Coronary artery (tissue), 2 donors: ENCODE measurements at places on chromosomes 11 and 22.
A peak's percentile ranks its signal among the peaks of the same experiment; 100 is the strongest.

- no peak for DNase-seq
Measured at GRCh38 chr11:8168485-8169257, at the start of gene RIC3. Gene RIC3, minus strand, starts transcription at chr11:8169025. Its CDS starts 36 bp downstream, at chr11:8168989.

- DNase-seq = no peak
Measured at GRCh38 chr11:94557421-94557820, 9.7 kb upstream of the PIWIL4 start.

GRCh38 chr11:125330462-125331325 is 165.4 kb downstream of the FEZ1 start:
- peak; percentile 50 for DNase-seq

- DNase-seq = no peak
Measured at GRCh38 chr11:66708701-66709100, 20.3 kb downstream of the SPTBN2 start.

DNA sequence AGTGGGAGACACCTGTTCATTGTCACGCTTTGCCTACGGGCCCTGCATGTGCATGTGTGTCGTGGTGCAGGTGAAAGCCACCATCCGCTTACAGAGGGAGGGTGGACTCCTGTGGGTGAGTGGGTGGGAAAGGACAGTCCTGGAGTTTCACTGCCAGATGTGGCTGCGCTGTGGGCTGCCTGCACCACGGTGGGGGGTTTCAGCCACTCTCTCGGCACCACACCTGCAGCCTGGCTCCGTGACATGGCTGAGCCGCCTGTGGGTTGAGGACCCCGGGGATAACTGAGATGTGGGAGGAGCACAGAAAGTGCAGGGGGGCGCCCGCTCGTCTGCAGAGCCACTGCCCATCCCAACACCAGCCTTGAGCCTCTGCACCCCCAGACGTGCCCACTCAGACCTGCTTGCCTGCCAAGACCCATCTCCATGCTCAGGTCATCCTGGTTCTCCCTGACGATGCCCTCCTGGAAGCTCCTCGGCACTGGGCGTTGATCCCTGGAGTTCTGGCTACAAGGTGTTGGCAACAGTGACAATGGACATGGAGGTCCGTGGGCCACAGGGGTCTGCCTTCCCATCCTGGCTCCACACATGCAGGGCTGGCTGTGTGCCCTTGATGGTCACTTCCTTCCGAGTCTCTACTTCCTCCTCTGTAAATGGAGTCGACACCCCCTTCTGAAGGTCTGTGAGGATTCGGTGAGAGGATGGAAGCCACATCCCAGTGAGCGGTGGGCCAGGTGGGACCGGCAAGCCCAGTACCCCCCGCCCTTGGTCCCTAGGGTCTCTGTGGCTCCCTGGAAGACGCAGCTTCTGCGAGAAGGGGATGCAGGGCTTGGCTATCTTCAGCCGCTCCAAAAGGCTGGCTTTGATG is 1007.0 kb downstream of the BRD1 start:
- DNase-seq = peak; percentile 64

GRCh38 chr22:25483931-25484330 is 80.5 kb upstream of the GRK3 start:
- no peak for DNase-seq

DNA sequence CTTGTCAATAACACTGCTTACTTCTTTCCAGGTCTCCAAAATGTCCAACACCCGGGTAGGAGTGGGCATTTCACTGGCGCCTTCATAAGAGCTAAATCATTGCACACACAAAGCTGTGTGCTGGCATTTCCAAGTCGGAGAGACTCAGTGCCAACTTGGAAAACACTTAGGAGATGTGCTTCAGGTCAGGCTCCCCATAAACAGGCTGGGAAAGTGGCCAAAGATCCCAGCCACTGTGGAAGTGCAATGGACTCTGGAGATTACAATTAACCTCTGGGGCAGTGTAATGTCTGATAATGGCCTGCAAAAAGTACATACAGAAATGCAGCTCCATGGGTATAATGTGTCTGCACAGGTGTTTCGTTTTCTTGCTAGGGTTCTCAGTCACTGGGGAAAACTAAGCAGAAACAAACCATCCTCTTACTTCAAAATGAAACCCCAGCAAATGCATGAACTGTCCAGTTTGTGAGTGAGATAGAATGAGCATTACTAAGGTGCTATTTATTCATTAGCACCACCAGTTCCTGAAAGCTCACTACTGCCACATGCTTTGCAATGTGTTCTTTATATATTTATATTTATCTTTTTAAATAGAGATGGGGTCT is 79.0 kb downstream of the ABTB2 start:
- no peak for DNase-seq

DNA sequence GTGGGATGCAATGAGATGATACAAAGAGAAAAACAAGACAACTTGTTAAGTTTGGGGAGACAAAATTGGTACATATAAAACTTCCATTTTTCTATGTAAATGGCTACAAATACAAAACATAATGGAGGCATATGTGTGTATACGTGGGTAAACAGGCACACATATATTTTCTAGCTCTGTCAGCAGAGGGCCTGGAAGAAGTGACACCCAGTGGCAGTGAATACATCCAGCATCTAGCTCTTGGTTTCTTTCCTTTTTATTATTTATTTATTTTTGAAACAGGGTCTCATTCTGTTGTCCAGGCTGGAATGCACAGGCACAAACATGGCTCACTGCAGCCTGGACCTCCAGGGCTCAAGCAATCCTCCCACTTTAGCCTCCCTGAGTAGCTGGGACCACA is 5.0 kb upstream of the RASL10A start:
- no peak for DNase-seq

DNA sequence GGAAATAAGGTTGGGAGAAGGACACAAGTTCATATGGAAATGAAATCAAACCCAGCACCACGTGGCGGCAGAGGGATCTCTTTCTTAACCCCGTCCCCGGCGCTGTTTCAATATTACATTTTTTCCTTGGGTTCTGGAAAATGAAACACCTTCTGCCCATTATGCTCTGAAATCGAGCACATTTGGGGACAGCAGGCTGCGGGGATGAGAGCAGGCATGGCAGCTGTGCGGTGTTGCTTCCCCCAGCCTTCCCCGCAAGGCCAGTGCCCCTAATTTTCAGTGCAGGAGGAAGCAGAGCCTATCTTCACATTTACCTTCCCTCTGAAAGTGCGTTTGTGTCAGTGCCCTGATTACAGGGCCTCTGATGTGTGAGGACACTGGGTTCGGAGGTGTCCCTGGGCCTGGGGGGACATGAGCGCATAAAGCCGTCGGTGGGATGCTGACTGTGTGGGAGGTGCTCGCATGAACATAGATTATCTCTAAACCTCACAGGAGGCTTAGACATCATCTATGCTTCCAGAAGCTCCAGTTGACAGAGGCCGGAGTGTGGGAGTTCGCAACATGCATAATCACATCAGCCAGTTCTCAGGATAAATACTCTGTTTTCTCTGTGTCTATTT is 921.3 kb downstream of the BRD1 start:
- DNase-seq = peak; percentile 40

- no peak for DNase-seq
Measured at GRCh38 chr11:86617502-86617901, 54.9 kb downstream of the ME3 start.

DNA sequence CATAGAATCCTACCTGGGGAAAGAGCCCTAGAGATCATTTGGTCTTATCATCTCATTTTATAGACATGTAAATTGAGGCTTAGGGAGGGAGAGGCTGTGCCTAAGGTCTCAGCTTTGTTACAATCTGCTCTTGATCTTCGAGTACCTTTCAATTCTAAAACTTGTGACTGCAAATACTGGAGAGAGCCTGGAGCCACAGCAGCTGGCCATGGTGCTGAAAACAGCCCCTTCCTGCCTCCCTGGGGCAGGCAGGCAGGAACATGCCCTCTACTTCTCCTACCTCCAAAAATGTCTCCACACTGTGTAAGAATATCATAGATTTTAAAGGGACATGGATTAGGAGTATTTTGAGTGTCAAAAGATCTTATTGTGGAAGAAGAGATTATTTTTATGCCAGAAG is 52.2 kb downstream of the C22orf42 start:
- no peak for DNase-seq

GRCh38 chr22:30890686-30891442 is 77.7 kb downstream of the MORC2 start:
- peak; percentile 69 for DNase-seq

- no peak for DNase-seq
Measured at GRCh38 chr11:128928400-128928799, 14.3 kb downstream of the TP53AIP1 start.

DNA sequence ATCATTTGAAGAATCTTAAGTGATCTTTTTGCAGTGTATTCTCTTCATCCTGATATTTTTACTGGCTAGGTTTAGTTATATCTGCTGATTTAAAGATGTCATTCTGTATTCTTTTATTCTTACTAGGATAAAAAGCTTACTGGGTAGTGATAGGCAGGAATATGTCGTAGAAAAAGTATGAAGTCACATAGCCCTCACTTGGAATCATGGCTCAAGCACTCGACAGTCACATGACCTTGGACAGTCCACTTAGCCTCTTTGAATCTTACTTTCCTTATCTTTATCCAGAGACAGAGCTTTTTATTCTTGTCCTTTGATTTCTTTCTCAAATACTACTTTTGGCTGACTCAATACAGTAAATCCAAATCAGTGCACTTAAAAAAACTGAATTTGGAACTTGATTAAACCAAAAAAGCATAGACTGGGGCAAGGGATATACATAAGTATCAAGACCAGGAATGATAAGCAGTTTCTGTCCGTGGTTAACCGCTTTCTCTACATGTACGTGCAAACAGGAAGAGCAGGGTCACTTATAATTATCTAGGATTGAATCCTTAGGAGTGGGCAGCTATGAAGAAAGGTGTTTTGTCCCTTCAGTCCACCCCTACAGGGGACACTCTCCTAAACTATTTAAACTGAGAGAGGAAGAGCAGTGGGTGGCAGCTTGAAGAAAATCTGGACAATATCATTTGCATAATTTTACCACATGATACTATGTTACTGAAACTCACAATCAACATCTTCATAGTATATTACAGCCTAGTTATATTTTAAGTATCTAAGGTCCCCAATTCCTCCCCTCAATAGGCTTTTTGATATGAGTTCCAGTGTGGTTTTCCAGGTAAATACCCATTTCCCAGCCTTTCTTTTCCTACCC is 8.0 kb downstream of the MMP7 start:
- DNase-seq = no peak

DNA sequence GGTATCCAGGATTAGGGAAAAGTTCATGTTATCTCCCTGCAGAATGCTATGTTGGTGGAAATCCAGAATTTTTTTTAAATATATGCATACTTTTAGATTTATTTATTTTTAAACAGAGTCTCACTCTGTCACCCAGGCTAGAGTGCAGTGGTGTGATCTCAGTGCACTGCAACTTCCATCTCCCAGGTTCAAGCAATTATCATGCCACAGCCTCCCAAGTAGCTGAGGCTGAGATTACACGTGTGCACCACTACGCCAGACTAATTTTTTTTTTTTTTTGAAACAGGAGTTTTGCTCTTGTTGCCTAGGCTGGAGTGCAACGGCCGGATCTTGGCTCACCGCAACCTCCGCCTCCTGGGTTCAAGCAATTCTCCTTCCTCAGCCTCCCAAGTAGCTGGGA is 2.6 kb downstream of the PACSIN2 start:
- no peak for DNase-seq

DNA sequence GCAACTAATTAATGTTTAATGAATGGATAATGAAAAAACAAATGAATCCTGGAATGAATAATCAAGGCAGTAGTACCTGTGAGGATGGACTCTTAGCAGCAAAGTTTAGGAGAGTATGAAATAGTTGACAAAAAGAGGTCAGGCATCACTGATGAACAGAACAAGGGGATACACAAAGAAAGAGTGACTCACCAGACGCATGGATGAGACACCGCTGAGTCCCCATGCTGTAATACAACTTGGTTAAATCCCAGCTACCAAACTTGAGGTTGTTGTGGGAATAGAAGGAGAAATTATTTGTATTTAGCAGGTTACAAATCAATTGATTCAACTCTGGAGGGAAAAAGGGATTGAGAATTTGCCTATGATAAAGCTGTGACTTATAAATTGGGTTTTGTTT is 976.9 kb upstream of the TENM4 start:
- no peak for DNase-seq

DNA sequence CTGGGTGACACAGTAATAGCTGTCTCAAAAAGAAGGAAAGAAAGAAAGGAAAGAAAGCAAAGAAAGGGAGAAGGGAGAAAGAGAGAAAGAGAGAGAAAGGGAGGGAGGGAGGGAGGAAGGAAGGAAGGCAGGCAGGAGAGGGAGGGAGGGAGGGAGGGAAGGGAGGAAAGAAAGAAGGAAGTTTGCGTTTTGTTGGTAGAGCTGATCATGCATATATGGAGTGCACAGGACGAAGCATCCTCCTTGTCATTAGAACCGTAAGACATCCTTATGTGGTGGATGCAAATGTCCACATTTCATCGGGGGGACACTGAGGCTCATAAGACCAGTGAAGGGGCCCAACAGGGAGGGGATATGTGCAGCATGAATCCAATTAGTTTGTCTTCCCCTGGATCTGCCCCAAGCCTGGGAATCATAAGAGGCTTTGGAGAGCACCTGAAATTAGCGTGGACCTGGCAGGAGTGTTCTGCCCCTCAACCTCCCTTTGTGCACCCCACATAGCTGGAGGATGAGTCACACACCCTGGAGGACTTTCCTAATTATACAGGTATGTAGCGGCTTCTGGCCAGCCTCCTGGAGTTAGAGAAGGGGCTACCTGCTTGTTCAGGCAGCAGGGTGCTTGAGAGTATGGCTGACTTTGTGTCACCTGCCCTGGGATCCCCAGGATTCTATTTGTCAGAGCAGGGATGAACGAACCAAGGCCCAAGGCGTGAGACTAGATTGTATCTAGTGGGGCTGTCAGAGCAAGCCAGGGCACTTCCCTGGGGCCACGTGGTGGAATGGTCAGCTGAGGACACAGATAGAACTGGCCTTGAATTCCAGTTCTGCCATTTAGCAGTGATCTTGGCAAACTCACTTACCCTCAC is 119.7 kb upstream of the CD82 start:
- peak; percentile 54 for DNase-seq

GRCh38 chr11:33296695-33297094 is 39.5 kb downstream of the HIPK3 start:
- DNase-seq = no peak

GRCh38 chr11:40370821-40371616 is 1088.4 kb downstream of the LRRC4C start:
- no peak for DNase-seq

GRCh38 chr11:87298155-87298554 is 260.4 kb downstream of the TMEM135 start:
- no peak for DNase-seq

- DNase-seq = no peak
Measured at GRCh38 chr11:130328420-130328819, 13.7 kb upstream of the ZBTB44 start.

DNA sequence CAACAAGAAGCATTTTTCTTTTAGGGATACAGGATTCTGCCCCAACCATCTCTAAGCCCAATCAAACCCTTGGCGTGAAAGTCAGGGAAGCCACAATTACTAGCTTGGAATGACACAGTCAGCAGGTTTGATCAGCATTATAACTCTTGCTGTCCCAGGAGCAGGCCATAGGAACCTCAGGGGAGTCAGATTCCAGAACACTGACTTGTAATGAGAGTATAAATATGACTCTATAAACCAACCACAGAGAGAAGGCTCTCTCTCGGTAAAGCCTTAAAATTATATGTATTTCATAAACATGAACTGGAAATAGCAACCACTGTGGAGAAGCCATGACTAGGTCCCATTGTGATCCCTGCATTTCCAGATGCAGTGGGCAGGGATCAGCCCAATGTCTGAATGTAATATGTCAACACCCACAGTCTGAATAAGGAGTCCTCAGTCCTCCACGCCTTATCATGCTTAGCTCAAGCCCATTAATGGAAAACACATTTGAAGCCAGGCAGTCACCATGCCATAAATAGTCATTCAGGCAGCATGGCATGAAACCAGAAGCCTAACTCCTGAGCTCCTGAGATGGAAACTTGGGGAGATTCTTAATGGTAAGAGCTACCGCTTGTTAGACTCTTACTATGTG is 99.1 kb upstream of the MTNR1B start:
- no peak for DNase-seq

- no peak for DNase-seq
Measured at GRCh38 chr11:22808571-22809197, 20.9 kb downstream of the SVIP start.
